ENCODE measurements at places on chromosomes 16 and 17. TPM values are rescaled to one million over a fixed set of nuclear protein-coding genes. Genes with fewer than 3 reads are reported as not detected.

Gene NPIPB13
- 2.2 TPM for total RNA-seq

Gene PDILT
- not detected for total RNA-seq

Gene CEMP1
- 0.08 TPM for total RNA-seq

Gene FSCN2
- 1.4 TPM for total RNA-seq
